ENCODE measurements at places on chromosomes 6 and 20.

DNA sequence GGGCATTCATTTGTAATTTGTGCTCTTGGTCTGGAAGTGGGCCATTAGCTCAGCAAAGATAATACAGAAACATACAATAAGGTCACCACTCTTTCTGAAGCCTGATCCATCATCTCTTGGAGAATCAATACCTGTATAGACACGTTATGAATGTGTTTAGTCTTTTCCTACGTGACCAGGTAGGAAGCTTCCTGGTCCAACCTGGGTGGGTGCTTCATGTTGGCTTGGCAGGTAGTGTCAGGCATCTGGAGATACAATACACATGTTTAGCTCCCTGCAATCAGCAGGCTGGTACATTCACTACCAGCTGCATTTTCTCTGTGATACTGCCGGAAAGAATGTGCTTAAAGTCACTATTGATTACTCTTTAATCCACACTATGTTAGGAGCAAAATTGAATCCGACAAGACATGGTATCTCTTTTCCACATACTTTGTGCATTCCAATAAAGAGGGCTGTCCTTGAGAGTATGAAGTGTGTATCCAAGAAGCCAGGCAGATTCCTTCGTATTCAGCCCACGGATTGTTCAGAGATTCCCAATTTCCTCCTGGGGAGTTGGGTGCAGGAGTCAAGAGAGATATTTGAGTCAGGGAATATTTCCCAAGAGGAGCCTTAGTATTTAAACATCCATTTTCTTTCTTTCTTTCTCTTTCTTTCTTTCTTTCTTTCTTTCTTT lies 49.9 kb upstream of the RANBP9 start:
- no peak for DNase-seq

- DNase-seq = no peak
Measured at GRCh38 chr6:90119618-90120017, 177.0 kb downstream of the BACH2 start.

DNA sequence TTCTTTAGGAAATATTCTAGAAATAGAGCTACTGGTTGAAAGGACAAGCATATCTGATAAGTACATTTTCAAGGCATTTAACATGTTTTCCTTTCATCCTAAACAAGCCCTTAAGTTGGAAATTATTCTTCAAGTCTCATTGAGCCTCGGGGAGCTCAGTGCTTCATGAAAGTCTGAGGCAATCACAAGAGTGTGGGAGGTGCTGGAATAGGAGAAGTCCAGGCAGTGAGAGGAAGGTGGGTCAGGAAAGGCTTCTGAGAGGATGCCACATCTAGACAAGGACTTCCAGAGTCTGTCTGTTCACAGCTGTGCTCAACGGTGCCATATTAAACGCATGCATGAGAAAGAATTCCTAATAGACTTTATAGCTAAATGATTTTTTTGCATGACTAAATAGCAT lies 69.8 kb downstream of the CD83 start:
- no peak for DNase-seq

- DNase-seq = no peak
Measured at GRCh38 chr20:51460569-51461265, 81.8 kb downstream of the NFATC2 start.

DNA sequence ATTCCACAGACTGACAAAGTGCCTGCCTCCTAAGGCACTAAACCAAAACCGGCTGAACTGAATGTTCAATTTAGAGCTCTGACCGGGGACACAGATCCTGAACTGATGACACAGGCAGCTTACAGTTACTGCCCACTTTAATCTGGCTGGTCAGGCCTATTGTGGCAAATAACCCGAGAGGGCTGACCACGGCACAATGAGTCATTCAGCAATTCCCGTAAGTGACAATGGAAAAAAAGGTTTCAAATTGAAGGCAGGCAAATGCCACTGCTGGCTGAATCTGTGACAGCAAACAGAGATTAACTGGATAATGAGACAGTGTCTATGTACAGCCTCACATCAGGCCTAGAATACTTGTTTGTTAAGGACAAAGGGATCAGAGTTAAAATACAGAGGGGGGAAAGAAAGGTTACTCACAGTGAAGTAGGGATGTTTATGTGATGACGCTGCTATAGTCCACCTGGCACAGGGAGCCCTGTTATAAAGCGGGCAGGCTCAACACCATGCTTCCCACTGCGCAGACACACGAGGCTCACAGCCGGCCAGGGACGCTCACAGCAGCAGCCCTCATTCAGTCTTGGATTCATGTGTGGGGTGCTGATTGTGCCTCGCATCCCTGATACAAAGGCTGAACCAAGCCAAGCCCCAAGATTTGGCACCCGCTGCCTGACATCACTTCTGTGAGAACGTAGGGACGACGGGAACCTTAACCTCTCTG lies 54.4 kb downstream of the RTN4IP1 start:
- DNase-seq = no peak

- DNase-seq = no peak
Measured at GRCh38 chr6:96939007-96939805, 14.7 kb downstream of the KLHL32 start.

DNA sequence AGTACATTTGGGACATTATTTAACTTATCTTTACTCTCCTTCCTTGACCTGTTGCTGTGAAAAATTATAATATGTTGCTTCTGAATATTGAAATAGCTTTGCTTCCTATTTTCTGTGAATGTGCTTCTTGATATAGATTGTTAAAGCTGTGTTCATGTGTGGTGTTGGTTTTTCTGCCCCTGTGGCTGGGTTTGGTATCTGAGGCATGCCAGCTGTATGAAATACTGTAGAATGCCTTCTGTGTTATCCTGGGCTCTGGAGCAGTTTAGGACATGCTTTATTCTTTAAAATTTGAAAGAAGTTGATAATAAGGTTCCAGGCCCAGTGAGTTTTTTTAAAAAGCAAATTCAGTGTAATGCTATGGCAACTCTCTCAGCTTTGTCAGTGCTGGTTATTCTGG lies 71.7 kb downstream of the HIVEP1 start:
- DNase-seq = no peak

- no peak for DNase-seq
Measured at GRCh38 chr6:154297721-154298120, 58.9 kb downstream of the IPCEF1 start.

GRCh38 chr6:129138739-129139405 lies 255.9 kb downstream of the LAMA2 start:
- no peak for DNase-seq

GRCh38 chr6:41654151-41654697 lies 16.0 kb downstream of the MDFI start:
- DNase-seq = no peak

- DNase-seq = no peak
Measured at GRCh38 chr6:132456700-132457143, 55.4 kb upstream of the MOXD1 start.

DNA sequence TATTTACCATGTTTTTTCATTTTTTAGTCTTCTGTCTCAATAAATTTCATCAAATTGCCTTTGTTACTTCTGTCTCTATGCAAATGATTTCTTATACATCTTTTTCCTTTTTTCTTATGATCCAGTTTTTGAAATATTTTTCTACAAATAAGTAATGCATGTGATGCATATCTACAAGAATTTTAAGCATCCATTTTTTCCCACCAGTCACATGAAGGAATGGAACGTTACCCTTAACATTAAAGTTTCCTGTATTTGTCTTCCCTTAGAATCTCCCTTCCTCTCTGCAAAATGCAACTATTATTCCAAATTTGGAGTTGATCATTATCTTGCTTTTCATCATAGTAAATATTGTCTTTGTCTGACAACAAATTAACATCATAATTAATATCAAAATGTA lies 35.5 kb downstream of the PSMB9 start:
- DNase-seq = no peak

DNA sequence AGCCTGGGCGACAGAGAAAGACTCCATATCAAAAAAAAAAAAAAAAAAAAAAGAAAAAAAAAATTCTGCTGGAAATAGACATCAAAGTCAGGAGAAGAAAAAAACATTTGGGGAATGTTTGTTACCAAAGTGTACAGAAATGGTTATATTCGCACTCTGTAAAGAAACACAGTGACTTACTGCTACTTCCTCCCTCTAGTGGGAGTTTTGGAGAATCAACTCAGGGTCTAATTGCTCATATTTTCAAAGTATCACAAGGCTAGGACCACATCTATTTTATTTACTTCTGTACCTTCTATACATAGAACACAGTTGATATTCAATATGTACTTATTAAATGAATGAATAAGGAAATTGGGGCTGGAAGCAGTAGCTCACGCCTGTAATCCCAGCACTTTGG lies 24.4 kb downstream of the ARG1 start:
- DNase-seq = no peak
